ENCODE measurements at places on chromosomes 5 and 9.

- no peak for DNase-seq
These were observed 104.7 kb upstream of the ELL2 start for GRCh38 chr5:96066386-96066719.

- no peak for DNase-seq
These were observed 131.4 kb upstream of the MINAR2 start for GRCh38 chr5:129616517-129616916.

- no peak for DNase-seq
These were observed 208.8 kb downstream of the ERCC6L2 start for GRCh38 chr9:96084331-96084734.

DNA sequence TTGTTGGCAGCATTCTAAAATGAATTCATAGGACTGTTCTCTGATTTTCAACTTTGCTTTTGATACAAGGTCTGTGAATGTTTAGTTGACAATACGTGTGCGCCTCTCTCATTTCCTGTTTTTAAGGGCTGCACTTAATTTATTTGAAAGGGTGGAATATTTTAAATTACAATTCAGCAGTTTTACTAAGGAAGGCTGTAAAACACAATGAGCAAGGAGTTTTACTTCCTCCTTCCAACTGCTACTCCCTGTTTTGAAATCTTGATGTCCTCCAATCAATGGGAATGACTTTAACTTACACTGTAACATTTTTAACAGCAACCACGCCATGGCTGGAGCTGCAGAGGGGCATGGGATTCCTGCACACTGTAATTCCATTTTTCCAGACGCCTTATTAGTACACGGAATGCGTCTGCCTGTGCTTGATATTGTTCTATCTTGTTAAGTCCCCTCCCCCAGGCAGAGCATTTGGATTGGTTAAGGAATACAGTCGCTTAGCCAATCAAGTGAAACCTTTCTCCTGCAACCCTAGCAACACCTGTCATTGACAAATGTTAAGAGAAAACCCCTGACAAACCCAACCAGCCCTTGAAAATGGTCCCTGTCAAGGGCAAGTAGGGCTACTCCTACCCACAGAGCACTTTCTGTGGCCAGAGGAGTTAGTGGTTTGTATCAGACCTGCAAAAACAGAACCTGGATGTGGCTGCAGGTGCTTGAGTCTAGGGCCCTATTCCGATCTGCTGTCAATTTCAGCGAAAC lies 12.5 kb upstream of the ZSWIM6 start:
- DNase-seq, result no peak

DNA sequence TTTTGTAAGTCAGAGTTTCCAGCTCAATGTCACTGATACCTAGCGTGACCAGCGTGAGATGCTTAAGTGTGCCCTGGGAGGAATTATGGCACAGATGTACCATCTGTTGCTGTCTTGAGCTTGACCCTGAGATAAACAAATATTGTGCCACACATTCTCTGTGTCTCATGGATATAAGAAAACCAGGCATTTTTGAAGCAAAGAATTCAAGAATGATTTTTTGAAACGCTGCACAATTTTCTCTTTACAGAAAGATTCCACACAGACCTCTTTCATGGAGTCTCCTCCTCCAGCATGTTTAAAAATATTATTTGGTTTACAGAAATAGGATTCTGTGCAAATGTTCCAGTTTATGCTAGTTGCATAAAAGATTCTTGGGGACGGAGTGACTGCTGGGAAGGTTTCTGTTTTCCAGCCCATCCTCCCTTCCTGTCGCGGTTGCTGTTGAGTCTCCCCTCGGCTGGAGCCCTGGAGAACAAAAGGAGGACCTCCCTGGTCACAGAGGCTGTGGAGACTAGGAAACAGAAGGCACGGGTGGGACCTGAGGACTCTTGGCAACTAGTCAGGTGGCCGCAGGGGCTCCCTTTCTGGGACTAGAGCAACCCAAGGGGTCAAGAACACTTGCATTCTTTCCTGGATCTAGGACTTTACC lies 120.8 kb downstream of the RASGRF2 start:
- no peak for DNase-seq

GRCh38 chr5:169697976-169698375 lies 60.9 kb downstream of the DOCK2 start:
- no peak for DNase-seq

- DNase-seq, result no peak
These were observed 121.7 kb downstream of the PTTG1 start for GRCh38 chr5:160543395-160543794.

DNA sequence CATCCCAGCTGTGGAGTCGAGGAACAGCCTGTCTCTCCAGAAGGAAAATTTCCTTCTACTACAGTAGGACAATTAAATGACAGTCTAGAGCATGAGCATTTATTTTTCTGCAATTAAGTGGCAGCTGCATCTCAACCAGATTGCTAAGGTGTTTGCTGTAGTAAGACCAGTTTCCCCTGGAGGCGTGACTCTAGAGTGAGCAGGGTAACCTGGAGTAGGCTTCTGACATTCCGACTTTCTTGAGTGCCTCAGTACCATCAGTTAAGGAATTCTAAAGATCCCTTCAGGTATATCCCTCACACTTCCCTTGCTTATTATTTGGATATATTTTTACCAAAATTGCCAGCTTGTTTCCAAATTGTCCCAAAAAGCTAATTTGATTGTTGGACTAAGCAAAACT lies 59.2 kb upstream of the IRX2 start:
- no peak for DNase-seq

DNA sequence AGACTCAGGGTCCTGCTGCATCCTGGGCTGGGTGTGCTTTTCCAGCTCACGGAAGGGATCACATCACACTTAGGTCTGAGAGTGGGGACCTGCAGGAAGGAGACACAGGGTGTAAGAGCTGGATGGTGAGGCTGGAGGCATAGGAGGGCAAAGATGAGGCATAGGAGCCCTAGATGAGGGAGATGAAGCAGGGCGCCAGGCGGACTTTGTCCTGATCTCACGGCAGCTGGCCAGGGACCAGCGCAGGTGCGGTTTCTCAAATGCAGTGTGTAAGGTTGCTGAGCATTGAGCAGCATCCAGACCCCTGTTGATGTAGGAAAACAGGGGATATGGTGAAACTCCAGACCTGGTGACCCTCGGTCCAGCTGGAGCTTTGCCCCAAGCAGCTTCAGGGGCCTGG lies 156.5 kb downstream of the PSAT1 start:
- no peak for DNase-seq

DNA sequence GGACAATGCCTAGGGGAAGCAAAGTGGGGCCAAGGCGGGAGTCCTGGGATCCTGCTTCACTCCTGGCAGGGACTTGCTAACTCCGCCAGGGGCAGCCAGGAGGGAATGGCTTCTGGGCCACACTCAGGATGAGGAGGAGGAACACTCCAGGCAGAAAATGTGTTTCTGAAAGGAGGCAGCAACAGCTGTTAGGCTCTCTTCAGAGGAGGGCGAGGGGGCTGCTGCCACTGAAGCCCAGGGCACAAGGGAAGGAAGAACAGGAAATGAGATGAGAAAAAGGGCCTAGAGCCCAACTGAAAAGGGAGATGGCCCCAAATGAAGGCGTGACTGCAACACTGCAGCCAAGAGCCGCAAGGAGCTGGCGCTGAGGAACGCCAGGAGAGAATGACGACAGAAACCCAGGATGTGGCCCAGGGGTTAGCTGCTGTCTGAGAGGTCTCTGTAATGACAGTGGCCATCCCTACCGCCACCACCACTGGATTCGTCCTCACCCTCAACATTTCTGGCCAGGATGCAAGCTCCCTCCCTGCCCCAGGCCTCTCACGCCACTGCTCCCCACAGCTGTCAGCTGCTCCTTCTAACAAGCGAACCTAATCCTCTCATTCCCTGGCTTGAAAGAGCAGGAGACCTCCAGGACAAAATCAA lies 15.8 kb downstream of the PSMB7 start:
- DNase-seq, result peak; percentile 35

- DNase-seq, result no peak
These were observed 8.4 kb downstream of the IGFBPL1 start for GRCh38 chr9:38415856-38416255.

DNA sequence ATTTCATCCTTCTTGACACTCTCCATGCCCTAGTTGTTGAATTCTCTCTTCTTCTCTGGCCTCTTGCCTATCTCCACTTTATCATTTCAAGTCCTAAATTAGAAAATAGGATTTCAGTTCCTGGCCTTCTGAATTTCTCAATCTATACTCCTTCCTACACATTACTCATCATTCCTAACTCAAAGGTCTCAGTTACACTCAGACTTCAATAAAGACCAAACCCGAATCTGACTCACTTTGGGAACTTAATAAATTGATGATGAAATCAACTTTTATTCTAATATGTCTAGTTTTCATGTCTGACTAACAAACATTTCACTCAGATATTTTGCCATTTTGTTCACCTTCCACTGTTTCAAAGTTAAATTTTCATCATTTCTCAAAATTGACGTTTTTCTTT lies 113.6 kb upstream of the TSLP start:
- peak; percentile 22 for DNase-seq

GRCh38 chr5:158928404-158928803 lies 171.3 kb downstream of the EBF1 start:
- DNase-seq, result no peak

DNA sequence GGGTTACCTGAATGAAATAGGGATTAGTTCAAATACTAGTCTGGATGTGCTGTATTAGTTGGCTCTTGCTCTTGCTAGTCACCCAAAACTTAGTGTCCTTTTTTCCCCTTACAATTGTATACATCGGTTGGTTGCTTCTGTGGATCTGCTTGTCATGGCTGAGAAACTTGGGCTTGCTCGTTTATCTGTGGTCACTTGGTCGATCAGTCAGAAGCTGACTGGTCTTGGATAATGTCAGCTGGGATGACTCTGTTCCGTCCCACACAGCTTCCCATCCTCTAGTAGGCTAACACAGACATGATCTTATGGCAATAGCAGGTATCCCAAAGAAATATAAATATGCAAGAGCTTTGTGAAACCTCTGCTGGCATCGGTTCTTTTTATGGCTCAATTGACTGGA lies 807.4 kb downstream of the MAT2B start:
- no peak for DNase-seq

GRCh38 chr5:6545770-6546690 lies 86.8 kb downstream of the NSUN2 start:
- DNase-seq, result no peak

DNA sequence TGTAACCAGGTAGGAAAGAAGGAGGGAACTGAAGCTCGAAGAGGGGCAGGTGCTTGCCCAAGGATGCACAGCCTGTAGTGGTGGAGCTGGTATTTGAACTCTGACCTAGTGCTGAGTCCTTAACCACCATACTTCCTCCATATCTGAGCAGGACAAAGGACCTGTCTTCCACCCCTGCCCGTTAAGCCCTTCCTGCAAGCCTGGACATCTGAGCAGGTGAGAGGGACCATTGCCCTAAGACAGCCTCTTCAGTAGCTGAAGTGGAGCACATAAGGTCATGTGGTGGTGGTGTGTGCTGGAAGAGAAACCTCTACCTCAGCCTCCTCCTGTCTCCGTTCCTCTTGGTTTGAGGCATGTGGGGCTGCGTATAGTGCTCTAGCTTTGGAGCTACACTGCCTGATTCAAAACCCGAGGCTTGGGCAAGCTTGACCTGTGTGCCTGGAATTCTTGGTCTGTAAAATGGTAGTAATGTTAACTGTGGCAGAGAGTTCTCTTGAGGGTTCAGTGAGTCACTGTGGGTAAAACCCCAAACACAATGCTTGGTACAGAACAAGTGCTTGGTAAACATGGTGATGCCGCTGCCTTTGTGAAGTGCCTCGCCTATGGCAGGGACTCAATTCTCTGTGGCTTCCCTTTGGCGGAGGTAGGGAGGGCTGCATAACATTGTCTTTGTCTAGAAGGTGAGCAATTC lies 7.4 kb downstream of the GALNT10 start:
- peak; percentile 50 for DNase-seq

DNA sequence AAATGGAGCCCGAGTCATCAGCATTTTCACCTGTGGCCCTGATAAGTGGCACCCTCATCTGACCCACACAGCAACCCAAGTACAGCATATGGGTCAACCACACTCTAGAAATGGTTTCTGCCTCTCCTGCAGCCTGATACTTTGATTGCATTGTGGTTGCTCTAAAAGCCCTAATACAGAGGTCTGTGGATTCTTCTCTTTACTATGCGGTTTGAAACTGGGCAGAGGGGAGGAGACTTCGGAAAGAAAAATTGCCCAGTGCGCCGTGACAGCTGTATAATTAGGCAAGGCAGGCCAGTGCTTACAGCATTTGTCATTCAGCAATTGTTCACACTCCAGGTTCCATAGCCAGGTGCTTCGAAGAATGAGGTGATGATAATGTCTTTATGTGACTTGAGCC lies 361.0 kb downstream of the NFIB start:
- DNase-seq, result no peak

DNA sequence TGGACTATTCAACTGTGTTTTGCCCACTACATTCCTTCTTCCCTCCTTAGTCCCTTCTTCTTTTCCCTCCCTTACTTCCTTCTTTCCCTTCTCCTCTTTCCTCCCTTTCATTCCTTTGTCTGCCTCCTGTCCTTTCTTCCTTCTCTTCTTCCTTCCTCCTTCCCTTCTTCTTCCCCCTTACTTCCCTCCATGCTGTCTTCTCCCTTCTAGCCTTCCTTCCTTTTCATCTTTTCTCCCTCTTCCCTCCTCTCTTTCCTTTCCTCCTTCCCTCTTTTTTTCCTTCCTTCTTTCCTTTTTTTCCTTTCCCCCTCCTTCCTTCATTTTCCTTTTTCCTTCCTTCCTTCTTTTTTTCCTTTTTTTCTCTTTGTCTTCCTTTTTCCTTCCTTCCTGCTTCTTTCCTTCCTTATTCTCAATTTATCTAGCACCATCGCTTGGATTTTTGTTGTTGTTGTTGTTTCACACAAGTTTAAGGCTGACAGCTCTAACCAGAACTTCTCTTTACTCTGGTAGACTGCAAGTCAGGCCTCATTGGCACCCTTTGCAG lies 123.4 kb downstream of the CEMIP2 start:
- no peak for DNase-seq

DNA sequence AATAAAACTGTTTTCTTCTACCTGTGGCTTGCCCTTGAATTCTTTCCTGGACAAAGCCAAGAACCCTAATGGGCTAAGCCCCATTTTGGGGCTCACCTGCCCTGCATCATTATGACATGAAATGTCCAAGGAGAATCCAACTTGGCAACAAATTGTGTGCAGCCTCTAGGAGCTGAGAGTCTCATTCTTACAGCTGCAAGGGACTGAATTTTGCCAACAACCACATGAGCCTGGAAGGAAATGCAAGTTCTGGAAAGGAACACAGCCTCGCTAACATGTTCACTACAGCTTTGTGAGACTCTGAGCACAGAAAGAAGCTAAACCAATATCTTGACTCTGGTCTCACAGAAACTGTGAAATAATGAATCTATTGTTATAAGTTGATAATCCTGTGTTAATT lies 94.8 kb upstream of the CDH12 start:
- DNase-seq, result no peak

DNA sequence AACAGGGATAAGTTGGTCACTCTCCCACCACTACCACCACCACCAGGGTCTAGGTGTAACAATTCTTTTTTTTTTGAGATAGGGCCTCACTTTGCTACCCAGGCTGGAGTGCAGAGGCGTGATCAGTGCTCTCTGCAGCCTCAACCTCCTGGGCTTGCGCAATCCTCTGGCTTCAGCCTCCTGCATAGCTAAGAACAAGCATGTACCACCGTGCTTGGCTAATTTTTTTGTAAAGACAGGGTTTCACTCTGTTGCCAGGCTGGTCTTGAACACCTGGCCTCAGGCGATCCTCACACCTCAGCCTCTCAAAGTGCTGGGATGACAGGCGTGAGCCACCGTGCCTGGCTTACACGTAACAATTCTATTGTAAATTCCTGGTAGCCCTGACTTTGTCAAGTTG lies 27.5 kb downstream of the CORO2A start:
- no peak for DNase-seq
